ENCODE measurements at places on chromosomes 7 and 10.

GRCh38 chr10:86051586-86051985, 315.0 kb downstream of the GRID1 start:
- DNase-seq: no peak

DNA sequence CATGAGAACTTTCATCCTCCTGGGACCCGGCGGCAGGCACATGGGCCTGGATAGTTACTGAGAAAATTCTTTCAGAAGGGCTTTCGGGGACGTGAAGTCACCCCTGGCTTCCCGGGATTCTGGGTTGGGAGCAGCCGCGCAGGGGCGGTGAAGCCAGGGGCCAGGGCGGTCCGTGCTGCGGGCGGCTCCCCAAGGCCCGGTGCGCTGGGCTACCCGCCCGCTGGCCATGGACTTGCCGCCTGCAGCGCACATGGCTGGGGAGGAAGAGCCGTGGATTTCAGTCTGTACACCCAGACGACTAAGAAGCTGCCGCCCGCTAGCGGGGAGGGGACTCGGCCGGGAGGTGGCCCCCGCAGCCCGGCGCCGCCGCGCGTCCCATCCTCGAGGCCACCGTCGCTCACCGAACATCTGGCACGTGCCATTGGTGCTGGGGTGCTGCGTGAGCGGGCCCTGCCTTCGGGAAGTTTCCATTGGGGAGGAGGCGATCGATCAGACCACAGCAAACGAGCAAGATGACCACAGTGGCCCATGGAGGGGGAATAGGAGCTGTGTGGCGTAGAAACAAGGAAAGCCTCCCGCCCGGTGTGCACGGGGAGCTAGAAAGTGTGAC, 64.5 kb downstream of the TMEM209 start:
- DNase-seq: no peak

DNA sequence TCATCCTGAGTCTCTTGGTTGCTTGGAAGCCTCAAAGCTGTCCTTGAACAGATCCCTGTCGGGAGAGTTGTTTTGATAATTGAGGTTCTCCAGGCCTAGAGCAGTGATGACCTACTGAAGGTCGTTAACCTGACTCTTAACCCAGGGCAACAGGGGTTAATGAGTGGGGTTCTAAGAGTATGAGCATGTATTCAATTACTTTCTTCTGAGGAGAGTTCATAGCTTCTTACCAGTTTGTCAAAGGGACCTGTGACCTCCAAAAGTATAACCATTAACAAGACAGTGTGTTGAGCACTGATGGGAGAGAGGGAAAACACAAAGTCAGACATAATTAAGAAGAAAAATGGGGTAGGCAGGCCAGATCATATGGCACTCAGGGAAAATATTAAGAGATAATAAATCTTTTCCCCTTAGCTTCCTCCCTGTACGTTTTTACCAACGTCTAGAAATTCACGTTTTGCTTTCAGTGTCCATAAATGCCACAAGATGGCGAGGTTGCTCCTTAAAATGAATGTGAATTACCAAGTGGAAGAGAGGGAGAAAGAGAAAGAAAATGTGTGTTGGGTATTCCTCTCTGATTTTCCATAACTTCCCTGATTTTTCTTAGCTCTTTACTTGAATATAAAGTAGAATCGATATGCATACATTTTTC, 97.6 kb downstream of the SUGCT start:
- no peak for DNase-seq

DNA sequence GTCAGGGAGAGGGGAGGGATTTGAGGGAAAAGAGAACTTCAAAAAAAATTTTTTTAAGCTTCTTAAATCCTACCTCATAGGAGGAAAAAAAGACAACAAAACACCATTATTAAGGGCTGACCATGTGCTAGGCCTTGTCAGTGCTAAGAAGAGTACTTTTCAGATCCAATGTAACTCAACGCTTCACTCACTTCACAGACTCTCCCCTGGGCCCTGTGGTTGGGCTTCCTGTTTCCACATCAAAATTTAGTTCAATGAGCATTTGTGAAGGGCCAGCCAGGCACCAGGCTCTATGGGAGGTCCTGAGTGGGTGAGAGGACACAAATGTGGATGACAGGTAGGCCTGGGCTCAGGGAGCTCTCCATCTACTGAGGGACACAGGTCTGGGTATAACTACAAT, 249.8 kb downstream of the PTEN start:
- DNase-seq: no peak

- DNase-seq: no peak
These were observed 71.7 kb downstream of the TNS3 start for GRCh38 chr7:47510192-47510591.

DNA sequence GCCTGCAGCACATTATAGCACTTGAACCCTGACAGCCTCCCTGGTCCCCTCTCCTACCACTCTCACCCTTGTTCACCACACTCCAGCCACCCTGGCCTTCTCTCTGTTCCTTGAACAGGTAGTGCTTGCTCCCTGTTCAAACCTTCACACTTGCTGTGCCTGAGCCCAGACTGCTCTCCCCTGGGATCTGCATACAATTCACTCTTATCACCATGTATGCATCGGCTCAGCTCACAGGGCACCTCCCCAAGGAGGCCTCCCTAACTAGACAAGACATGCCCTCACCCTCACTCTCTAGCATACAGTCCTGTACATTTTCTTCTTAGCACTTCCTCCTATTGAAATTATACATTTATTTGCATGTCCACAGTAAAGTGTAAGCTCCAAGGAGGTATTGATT, 59.3 kb downstream of the FAM13C start:
- no peak for DNase-seq

GRCh38 chr10:89516149-89516832, 19.1 kb downstream of the SLC16A12 start:
- no peak for DNase-seq

- DNase-seq: no peak
These were observed 168.0 kb upstream of the PHYHIPL start for GRCh38 chr10:59008452-59008851.

- DNase-seq: peak; percentile 34
These were observed at the start of gene ECHDC3 for GRCh38 chr10:11742009-11742778. Gene ECHDC3, plus strand, starts transcription at chr10:11742382. Its CDS starts 195 bp downstream, at chr10:11742577.

GRCh38 chr10:47047127-47047504, 135.9 kb downstream of the PTPN20 start:
- DNase-seq: no peak

- no peak for DNase-seq
These were observed 1204.9 kb upstream of the LRRTM3 start for GRCh38 chr10:65720901-65721300.

- DNase-seq: peak; percentile 83
These were observed at the start of the genes COG5 and DUS4L for GRCh38 chr7:107563775-107564552. Gene COG5, minus strand, starts transcription at chr7:107563920. Its CDS starts 24 bp downstream, at chr7:107563896. Gene DUS4L, plus strand, starts transcription at chr7:107563971. Its CDS starts 3,100 bp downstream, at chr7:107567071.

GRCh38 chr7:78055599-78055998, 257.0 kb downstream of the PHTF2 start:
- DNase-seq: no peak

DNA sequence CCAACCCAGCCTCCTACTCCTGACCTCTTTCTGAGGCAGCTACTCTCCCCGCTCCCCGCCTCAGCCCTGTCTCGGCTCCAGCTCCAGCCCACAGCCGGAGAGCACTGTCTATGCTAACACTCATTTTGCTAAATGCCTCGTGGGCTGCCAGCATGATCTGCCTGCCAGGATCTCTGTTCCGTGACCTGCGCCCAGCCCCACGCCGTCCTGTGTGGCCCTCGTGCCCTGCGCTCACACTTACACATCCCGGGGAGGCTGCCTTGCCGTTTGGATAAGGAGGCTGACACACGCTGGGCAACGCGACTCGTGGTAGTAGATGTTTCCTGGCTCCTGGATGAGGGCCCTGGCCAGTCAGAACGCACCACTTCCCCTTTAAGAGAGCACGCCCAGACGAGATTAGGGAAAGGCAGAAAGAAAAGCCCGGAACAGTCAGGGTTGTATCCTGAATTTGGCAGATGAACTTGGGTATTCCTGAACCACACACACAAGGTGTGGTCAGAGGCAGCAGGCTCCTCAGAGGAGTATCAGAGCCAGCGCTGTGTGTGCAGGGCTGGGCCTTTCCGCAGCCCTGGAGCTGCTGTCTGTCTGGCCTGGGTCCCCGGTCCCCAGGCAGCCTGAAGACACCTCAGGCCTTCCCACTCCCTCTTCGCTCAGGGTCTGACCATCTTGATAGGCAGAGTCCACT, 97.7 kb upstream of the EFCAB10 start:
- no peak for DNase-seq

- no peak for DNase-seq
These were observed 70.0 kb upstream of the PAPSS2 start for GRCh38 chr10:87589645-87590051.

GRCh38 chr7:86645676-86646276, 2.1 kb downstream of the GRM3 start:
- DNase-seq: no peak

All from activated T-cell treated with anti-CD3 and anti-CD28 coated beads for 4 hours (primary cell).